Stimulated activated CD8-positive, alpha-beta memory T cell treated with anti-CD3 and anti-CD28 coated beads, Interleukin-7, amount 100 ng/mL, for 4 hours (primary cell): ENCODE measurements at places on chromosomes 4 and X.
A peak's percentile ranks its signal among the peaks of the same experiment; 100 is the strongest.

DNA sequence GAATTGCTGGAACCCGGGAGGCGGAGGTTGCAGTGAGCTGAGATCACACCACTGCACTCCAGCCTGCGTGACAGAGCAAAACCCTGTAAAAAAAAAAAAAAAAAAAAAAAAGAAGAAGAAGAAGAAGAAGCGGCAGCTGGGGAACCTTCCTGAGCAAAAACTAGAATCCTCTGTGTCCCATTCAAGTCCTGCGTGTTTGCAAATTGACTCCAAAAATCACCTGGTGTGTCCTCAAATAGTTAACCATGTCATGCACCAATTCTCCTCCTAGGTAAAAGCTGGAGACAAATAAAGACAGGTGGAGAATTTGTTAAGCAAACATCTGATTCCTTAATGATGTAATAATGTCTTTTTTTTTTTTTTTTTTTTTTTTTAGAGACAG, 31.9 kb upstream of the ASMTL start:
- no peak for DNase-seq

- DNase-seq, result no peak
Measured at GRCh38 chrX:33109858-33110257, 101.5 kb downstream of the DMD start.

GRCh38 chr4:140849526-140849925, 93.3 kb upstream of the TBC1D9 start:
- no peak for DNase-seq

GRCh38 chrX:70505451-70505841, 60.8 kb downstream of the DLG3 start:
- no peak for DNase-seq

GRCh38 chr4:65798498-65799127, 128.3 kb upstream of the EPHA5 start:
- no peak for DNase-seq

DNA sequence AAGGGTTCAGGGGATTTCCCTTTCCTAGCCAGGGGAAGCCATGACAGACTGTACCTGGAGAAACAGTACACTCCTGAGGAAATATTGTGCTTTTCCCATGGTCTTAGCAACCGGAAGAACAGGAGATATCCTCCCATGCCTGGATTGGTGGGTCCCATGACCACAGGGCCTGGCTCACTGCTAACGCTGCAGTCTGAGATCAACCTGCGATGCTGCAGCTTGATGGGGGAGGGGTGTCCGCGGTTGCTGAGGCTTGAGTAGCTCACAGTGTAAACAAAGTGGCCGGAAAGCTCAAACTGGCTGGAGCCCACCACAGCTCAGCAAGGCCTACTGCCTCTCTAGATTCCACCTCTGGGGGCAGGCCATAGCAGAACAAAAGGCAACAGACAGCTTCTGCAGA, 819.5 kb downstream of the TECRL start:
- no peak for DNase-seq

- DNase-seq, result no peak
Measured at GRCh38 chrX:27964432-27964831, 16.8 kb downstream of the DCAF8L1 start.

- no peak for DNase-seq
Measured at GRCh38 chr4:157314906-157315305, 94.4 kb downstream of the GRIA2 start.

DNA sequence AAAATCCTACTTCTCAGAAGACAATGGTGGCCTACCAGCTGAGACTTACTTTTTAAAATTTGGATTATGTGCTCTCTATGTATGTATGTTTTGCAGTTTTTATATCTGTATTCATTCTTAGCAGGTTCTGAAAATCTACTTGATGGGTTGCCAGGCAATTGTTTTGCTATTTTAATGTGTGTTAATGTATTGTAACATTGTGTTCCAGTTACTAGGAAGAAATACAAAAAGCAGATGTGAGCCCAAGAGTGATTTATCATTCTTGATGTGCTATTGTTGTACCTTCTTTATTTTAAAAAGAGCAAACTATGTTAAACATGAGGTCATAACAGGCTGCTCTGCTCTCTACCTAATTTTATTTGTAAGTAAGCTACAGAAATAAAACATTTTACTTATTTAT, 81.9 kb downstream of the REPS2 start:
- DNase-seq, result no peak

DNA sequence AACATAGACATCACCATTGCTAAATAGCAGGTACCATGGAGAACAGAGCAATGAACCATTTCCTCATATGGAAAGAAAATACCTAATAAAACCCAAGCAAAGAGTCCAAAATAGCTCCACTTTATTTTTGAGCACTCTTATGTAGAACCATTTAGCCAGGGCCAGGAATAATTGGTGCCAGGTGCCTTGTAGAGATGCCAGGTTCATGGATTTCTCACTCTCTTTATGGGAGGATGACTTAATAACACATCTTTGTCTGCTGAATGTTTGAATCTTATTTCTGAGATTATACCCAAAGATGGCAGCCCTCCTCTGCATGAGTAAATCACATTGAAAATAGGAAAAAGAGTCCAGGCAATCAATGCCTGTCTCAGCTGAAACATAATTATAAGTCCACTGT, 212.3 kb upstream of the SFRP2 start:
- no peak for DNase-seq

DNA sequence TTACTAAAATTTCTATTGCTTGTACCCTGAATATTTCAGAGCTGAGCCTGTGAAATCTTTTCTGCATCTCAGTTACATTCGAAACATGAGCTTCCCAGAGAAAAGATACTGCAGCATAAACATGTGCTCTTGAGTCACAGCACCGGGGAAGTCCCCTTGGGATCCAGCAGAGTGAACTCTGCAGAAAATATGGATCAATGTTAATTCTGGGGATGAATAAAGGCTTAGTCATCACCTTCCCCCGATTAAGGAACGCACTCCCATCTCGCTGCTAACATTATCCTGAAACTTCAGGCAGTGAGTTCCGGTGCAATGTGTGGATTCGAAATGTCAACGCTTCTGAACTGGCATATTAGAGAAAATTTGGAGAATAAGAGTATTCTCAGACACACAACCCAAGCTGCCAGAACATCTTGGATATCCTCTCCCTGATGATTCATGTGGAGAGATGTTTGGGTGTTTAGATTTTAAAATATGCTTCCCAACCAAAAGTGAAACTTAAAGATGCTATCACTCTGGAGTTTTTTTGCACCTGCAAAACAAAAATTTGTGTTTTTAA, 90.8 kb downstream of the IRF2 start:
- no peak for DNase-seq

GRCh38 chrX:20506739-20507138, 240.0 kb upstream of the RPS6KA3 start:
- no peak for DNase-seq

- DNase-seq, result peak; percentile 66
Measured at GRCh38 chr4:1177274-1178141, 5.1 kb upstream of the SPON2 start.

GRCh38 chrX:149145845-149146285, 359.2 kb downstream of the IDS start:
- DNase-seq, result no peak

GRCh38 chr4:135371137-135371536, 1169.5 kb upstream of the PABPC4L start:
- no peak for DNase-seq

DNA sequence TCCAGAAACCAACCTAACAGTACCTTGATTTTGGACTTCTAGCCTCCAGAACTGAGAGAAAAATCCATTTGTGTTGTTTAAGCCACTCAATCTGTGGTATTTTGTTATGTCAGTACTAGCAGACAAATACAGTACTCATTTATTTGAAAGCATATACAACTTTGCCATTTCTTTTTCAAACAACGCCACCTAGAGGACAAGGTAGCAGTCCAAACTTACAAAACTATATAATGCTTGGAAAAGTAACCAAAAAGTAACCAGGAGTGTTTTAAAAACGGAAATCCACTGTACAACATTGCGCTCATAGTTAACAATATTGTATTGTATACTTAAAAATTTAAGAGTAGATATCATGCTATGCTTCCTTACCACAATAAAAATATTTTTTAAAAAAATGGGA, 37.0 kb upstream of the FGF13 start:
- DNase-seq, result no peak

DNA sequence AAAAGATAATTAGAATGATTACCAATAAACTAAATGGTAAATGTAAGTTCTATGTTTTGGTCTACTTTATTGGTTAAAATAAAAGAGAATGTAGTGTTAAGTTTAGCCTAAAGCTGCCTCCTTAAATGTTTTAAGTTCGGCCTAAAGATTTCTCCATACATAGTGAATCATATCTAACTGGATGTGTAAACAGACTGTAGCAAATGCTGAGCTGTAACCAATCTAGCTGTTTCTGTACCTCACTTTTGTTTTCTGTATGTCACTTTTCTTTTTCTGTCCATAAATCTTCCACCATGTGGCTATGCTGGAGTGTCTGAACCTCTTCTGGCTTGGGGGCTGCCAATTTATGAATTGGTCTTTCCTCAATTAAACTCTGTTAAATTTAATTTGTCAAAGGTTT, 121.2 kb downstream of the TBCK start:
- no peak for DNase-seq
